ENCODE measurements at places on chromosomes 7 and 10.

DNA sequence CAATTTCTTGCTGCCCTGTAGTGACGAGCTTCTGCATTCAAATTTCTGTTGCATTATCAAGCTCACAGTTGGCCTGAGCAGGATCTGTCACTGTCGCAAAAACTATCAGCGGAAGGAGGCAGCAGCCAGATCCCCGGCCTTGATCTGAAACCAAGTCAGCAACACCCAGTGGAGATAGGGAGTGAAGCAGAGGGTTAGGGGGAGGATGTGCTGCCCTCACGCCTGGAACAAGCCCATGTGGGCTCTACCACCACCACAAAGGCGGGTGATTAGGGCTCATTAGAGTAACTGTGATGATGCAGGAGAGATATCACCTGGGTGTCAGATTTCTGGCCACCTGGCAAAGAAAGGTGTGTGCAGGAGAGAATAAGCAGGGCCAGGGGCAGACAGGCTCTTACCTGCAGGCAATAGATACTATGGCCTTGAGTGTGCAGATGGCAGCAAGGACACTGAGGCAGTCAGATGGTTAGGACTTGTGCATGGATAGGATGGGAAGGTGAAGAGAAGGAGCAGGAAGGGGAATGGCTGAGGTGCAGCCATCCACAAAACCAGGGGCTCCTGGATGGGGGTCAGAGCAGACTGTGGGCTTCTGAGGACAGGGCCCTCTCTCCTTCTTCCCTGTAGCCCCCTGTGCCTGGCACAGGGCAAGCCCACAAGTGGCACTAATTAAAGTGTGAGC lies 417.3 kb downstream of the RPS24 start:
- no peak overlapping the region for H3K4me3 ChIP-seq
- peaks cover 13% of the 10 kb centered on the region for H3K4me1 ChIP-seq
- no peak for DNase-seq
- no peaks in the 10 kb centered on the region for H3K27me3 ChIP-seq
- no peaks in the 10 kb centered on the region for H3K36me3 ChIP-seq
- H3K27ac ChIP-seq = no peak overlapping the region

GRCh38 chr7:83976302-83976701 lies 218.3 kb downstream of the SEMA3A start:
- DNase-seq = no peak
- H3K27me3 ChIP-seq = no peaks in the 10 kb centered on the region
- H3K4me3 ChIP-seq = no peak overlapping the region
- H3K36me3 ChIP-seq = peaks cover 9% of the 10 kb centered on the region

- H3K4me3 ChIP-seq = no peak overlapping the region
- no peak for DNase-seq
- 0 out of 2 replicates have a peak, but pooled peaks cover 6% of the 10 kb centered on the region for H3K36me3 ChIP-seq
- H3K27me3 ChIP-seq = no peaks in the 10 kb centered on the region
Observed at GRCh38 chr10:4984971-4985594, 18.6 kb downstream of the AKR1C2 start.

DNA sequence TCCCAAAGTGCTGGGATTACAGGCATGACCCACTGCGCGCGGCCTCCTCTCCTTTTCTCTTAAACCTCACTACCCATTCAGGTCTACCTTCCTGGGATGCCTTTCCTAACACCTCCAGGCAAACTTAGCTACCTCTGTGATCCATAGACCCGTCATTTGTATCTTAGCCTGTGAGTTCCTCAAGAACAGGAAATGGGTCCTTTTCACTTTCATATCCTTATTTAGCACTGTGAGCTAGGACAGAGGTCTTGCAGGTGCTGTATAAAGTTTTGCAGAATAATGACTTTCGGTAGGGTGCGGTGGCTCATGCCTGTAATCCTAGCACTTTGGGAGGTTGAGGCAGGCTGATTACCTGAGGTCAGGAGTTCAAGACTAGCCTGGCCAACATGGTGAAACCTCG lies 215.7 kb downstream of the RELN start:
- no peaks in the 10 kb centered on the region for H3K36me3 ChIP-seq
- DNase-seq = no peak
- peaks cover 22% of the 10 kb centered on the region for H3K4me1 ChIP-seq
- H3K4me3 ChIP-seq = peak overlapping the region; percentile 33
- no peaks in the 10 kb centered on the region for H3K27me3 ChIP-seq

DNA sequence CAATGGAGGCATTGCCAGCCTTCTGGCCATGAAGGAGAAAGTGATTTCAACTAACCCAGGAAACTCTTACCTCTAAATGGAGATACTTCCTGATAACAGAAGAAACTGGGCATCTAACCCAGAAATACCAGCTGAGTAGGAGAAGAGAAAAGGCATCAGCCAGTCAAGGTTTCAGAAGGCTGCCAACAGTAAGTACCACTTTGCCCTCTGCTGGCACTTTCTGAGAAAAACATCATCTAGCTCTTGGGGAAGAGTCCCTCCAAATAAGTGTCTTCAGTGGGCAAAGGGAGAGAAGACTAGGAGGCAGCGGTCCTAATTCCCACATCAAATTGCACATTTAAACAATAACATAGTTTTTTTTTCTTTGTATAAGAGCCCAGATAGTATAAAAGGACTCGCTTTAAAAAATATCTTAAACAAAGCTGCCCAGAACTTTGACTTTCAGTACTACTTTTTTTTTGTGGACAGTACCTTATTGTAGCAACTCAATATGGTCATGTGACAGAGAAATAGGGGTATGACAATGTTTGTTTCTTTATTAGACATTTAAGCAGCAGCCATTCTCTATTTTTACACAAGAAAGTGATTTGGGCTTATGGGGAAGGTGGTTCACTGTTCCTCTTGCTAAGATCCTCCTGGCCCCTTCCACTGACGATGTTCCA lies 157.3 kb downstream of the CTTNBP2 start:
- peaks cover 23% of the 10 kb centered on the region for H3K36me3 ChIP-seq
- H3K27ac ChIP-seq = no peak overlapping the region
- DNase-seq = peak; percentile 31
- H3K4me1 ChIP-seq = no peaks in the 10 kb centered on the region
- no peak overlapping the region for H3K4me3 ChIP-seq

DNA sequence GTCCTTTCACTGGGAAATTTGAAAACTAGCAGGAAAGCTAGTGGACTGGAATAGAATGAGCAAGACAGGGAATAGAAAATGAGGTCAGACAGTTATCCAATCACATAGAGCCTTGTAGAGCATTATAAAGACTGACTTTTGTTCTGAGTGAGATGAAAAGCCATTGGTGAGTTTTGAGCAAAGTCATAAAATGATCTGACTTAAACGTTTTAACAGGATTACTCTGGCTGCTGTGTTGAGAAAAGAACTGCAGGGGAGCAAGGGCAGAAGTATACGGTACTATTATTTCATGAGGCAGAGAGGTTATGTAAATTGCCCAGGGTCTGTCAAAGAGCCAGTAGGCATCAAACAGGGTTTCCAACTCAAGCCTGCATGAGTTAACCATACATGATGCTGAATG lies 393.4 kb downstream of the TFEC start:
- 0 out of 2 replicates have a peak, but pooled peaks cover 3% of the 10 kb centered on the region for H3K36me3 ChIP-seq
- H3K4me3 ChIP-seq = no peak overlapping the region
- peaks cover 14% of the 10 kb centered on the region for H3K4me1 ChIP-seq
- H3K27ac ChIP-seq = no peak overlapping the region
- H3K27me3 ChIP-seq = no peaks in the 10 kb centered on the region

- H3K4me1 ChIP-seq = peaks cover 73% of the 10 kb centered on the region
- no peaks in the 10 kb centered on the region for H3K27me3 ChIP-seq
- no peak overlapping the region for H3K4me3 ChIP-seq
- peaks cover 5% of the 10 kb centered on the region for H3K36me3 ChIP-seq
- no peak overlapping the region for H3K27ac ChIP-seq
Observed at GRCh38 chr10:22702348-22702747, 12.0 kb downstream of the PIP4K2A start.

GRCh38 chr10:22219308-22219707 lies 1.5 kb upstream of the EBLN1 start:
- H3K4me3 ChIP-seq = no peak overlapping the region
- H3K36me3 ChIP-seq = no peaks in the 10 kb centered on the region
- DNase-seq = no peak

DNA sequence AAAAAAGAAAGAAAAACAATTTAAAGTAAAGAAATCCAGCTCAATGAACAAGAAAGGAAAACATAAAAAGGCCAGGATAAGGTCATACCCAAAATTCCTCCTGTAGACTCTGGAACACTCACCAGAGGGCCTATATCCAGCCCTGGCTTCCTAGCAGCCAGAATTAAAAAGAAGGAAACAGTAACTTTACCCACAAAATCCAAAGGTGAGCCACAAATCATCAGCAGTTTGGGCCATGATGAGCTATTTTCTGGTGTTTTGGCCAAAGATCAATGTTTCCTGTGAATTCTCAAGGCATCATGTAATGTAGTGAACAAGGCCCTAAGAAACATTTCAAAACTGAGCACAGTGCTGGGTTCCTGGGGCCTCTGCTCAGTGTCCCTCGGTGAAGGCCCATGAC lies 87.8 kb downstream of the LARP4B start:
- H3K4me3 ChIP-seq = no peak overlapping the region
- DNase-seq = no peak
- no peaks in the 10 kb centered on the region for H3K27me3 ChIP-seq
- no peak overlapping the region for H3K27ac ChIP-seq
- no peaks in the 10 kb centered on the region for H3K4me1 ChIP-seq

DNA sequence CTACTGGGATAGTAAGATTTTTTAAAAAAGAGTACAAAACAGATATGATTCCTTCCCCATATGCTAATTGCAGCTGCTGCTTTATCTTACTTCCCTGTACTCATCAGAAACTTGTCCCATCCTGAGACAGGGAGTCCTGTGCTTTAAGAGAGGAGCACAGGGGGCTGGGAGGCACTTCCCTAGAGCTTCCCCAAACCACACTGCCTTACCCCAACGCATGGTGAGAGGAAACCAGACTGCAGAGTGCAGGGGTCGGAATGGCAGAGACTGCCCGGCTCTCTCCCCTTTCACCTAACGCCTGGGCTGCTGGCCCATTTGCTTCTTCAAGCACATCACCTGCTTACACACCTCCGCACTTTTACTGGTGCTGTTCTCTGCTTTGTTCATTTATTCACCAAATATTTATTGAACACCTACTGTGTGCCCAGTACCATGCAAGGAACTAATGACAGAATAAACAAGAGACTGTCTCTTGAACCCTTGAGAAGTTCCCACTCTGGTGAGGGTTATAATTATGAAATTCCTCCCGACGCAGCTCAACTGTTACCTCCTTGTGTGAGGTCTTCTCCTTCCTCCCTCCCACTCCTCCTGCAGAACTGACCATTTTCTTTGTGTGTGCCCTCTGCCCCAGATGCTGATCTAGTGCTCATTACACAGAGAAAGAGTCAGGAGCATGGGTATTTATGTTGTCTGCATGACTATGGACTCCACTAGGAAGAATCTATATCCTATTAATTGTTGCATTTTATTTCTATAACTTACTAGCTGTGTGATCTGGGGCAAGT lies 289.7 kb downstream of the TCF7L2 start:
- no peaks in the 10 kb centered on the region for H3K4me1 ChIP-seq
- no peak overlapping the region for H3K27ac ChIP-seq
- H3K4me3 ChIP-seq = no peak overlapping the region
- no peak for DNase-seq
- no peaks in the 10 kb centered on the region for H3K36me3 ChIP-seq

DNA sequence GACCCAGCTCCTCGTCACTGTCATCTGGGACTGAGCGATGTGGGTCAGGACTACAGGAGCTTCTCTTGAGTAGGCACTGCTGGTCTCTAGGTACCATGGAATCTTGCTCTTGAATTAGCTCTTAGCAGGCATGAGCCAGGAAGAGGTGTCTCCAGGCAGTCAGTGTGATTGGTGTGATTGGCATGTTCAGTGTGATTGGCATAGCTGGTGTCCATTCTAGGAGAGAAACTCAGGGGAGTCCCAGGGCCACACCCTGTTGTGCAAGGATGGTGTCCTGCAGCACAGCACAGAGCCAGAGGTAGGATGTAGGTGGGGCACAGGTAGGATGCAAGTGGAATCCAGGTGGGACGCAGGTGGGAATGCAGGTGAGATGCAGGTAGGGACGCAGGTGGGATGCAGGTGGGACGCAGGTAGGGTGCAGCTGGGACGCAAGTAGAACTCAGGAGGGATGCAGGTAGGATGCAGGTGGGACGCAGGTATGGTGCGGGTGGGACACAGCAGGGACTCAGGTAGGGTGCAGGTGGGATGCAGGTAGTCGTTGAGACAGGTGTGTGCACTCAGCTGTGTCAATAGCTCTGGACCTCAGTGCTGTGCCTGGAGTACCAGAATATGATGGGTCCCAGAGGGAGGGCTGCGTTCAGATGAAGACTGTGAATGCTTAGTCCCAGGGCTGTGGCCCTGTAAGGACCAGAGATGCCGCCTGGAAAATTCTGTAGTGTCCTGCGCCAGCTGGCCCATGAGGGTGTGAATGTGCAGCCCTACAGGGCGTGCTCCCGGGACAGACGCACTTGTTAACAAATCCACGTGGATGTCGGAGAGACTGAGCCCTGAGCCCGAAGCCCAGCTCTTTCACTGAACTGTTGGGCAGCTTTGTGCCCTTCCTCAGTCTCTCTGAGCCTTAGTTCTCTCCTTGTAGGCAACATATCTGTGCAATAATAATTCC lies 248.2 kb upstream of the PITRM1 start:
- no peak overlapping the region for H3K27ac ChIP-seq
- H3K27me3 ChIP-seq = no peaks in the 10 kb centered on the region
- no peak overlapping the region for H3K4me3 ChIP-seq
- DNase-seq = no peak
- H3K4me1 ChIP-seq = peaks cover 24% of the 10 kb centered on the region

DNA sequence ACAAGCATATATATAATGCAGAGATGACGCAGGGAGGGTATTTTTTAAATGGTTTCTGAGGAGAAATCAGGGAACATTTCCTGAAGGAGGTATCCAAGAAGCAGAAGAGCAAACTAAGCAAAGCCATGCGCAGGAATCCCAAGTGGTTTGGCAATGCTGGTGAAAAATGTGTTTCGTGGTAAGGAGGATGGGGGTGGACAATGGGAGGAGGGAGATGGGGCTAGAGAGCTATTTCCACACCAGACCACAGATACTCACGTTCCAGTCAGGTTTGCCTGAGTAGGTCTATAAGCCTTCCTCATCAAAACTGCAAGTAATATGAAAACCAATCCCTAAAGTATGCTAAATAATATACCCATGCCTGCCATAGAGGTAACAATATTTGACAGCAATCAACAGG lies 223.7 kb upstream of the MKLN1 start:
- peaks cover 12% of the 10 kb centered on the region for H3K27me3 ChIP-seq
- no peak for DNase-seq
- no peak overlapping the region for H3K27ac ChIP-seq

- no peak for DNase-seq
- no peaks in the 10 kb centered on the region for H3K36me3 ChIP-seq
- peaks cover 5% of the 10 kb centered on the region for H3K4me1 ChIP-seq
- no peak overlapping the region for H3K27ac ChIP-seq
- H3K27me3 ChIP-seq = no peaks in the 10 kb centered on the region
Observed at GRCh38 chr10:21238717-21239116, 286.8 kb downstream of the SKIDA1 start.
